ELF-1 (cell line): ENCODE measurements at places on chromosomes 7 and 10.

DNA sequence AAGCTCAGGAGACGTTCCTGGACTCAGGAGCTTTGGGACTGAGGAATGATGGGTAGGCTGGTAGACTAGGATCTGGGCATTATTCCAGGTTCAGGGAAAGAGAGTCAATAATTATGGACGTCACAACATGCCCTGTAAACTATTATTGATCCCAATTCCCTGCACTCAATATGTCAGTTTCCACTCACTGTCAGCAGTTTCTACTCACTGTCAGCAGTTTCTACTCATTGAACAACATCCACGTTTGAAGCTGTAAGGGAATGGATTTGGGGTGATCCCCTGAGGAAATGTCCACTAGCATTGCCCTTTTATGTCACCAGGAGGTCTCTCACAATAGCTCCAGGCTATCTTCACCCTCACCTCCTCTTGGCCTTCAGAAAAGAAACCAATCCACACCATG is 1268.6 kb downstream of the TYW1 start:
- DNase-seq = no peak

DNA sequence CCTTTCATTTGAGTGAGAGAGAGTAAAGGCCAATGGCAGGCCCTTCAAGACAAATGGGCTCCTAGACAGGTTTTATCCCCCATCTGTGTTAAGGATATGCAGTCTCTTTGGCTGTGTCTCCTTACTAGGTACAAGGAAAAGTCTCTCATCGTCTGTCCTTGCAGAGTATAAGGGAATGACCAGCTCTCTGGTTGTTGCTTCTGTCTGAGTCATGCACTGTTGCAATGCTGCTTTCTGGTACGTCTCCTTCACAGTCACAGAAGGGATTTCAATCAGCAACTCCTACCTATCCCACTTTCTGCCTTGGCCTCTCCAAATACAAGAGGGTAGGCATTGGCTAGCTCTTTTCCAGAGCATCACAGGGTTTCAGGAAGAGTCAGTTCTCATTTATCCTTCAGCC is 48.1 kb downstream of the CTTNBP2 start:
- no peak for DNase-seq

DNA sequence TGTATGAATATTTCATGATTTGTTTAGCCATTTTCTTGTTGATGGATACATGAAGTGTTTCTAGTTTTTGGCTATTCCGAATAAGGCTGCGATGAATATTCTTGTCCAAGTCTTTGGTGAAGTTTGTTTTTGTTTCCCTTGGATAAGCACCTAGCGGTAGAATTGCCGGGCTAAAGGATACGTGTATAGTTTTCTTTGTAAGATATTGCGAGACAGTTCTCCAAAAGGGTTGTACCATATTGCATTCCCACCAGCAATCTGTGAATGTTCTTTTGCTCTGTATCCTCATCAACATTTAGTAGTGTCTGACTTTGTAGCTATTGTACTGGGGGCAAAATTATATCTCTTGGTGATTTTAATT is 142.6 kb downstream of the DOCK1 start:
- no peak for DNase-seq

- DNase-seq = no peak
Measured at GRCh38 chr7:123135960-123136359, 63.8 kb downstream of the SLC13A1 start.

GRCh38 chr10:82390866-82391658 is 516.1 kb downstream of the NRG3 start:
- DNase-seq = no peak

DNA sequence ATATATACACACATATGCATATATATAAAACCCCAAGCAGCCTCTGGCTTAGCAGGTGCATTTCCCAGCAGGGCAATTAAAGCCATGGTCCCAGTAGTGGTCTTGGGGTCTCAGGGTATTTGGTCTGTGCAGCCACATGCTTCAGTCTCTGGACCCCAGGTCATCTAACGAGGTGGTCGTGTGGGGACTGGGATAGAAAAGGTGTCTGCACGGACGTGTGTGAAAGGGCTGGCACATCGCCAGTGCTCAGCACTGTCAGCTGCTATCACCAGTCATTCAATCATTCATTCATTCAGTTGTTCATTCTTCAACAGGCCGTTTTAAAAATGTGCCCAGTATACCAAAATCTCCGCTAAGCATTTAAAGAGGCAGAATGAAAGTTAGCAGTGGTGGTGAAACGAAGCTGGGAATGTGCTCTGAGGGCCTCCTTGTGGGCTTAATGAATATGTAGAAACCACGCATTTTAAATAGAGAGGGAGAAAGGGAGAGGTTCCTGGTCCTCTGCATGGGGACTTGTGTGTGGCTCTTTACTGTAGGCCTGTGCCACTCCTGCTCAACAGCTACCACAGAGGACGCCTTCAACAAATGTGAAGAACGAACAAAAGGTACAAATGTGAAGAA is 170.4 kb downstream of the EGFR start:
- no peak for DNase-seq

- DNase-seq = peak; percentile 57
Measured at GRCh38 chr7:81769891-81770727, at the start of gene HGF. HGF (minus strand) TSS chr7:81770047; CDS start chr7:81769971, 76 bp downstream.

GRCh38 chr7:2701424-2701823 is 13.4 kb downstream of the AMZ1 start:
- DNase-seq = no peak

DNA sequence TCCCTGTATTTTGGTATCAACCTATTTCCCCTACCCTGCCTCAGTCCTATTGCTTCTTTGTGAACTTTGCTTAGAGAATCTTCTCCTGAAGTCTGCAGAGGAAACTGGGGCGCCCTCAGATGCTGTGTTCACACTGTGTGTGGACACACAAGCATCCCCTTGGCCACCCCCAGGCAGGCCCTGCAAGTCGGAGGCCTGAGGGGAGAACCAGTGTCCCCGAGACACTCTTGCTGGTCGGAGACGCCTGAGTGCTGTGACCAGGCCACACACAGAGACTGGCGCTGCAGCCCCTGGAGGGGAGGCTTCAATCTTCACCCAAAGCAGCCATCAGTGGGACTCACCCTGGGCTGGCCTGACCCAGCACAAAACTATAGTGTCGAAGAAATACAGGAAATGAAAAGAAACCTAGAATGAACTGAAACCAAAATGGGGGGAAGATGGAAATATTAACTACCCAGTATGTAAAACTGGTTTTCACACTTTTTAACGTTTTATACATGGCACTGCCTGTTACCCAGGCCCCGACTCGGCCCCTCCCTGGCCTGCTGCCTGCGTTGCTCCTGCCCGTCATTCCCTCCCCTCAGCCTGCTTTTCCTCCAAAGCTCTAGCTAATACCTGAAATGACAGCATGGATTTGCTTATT is 48.4 kb upstream of the FAM20C start:
- DNase-seq = no peak

GRCh38 chr7:30901856-30902255 is 9.8 kb upstream of the AQP1 start:
- no peak for DNase-seq

- peak; percentile 77 for DNase-seq
Measured at GRCh38 chr10:11165591-11166543, 148.2 kb downstream of the CELF2 start.

DNA sequence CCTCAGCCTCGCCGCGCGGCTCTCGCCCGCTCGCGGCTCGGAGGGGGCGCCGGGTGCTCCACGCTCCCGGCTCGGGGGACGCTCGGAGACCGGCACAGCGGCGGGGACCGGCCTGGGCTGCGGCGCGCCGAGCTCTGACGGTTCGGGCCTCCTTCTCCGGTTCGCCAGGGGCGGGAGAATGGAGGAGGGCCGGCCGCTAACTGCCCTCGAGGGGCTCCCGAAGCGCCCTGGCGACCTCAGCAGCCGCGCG is 232 bp upstream of the GRID1 start:
- no peak for DNase-seq

GRCh38 chr7:37510043-37510634 is 61.5 kb upstream of the ELMO1 start:
- no peak for DNase-seq

- DNase-seq = no peak
Measured at GRCh38 chr10:131638880-131639278, 261.9 kb upstream of the PPP2R2D start.

DNA sequence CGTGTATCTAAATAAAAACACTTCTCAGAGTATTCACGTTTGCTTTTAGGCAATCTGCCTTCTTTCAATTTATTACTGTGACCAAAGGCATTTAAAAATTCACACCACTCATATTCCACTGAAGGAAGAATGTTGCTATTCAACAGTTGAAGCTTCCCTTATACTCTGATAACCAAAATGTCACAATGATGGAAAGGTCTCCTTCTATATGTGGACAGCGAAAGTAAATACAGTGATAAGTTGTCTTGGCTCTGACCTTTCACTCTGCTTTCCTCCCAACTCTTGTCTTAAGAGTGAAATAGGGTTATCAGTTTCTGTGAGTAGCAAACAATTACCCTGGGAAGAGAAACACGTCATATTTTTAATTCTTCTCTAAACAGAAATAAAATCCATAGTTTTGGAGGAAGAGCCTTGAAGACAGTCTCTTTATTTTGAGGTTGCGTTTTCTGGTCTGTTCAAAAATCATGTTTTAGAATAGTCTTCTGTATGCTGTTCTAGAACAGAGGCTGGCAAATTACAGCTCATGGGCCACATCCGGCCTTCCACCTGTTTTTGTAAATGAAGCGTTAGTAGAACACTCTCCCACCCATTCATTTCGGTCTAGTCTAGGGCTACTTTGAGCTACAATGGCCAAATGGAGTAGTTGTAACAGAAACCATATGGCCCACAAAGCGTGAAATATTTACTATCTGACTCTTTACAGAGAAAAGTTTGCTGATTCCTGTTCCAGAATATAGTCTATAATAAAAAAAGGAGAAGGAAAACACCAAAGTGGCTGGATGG is 41.3 kb downstream of the ETV1 start:
- DNase-seq = no peak

DNA sequence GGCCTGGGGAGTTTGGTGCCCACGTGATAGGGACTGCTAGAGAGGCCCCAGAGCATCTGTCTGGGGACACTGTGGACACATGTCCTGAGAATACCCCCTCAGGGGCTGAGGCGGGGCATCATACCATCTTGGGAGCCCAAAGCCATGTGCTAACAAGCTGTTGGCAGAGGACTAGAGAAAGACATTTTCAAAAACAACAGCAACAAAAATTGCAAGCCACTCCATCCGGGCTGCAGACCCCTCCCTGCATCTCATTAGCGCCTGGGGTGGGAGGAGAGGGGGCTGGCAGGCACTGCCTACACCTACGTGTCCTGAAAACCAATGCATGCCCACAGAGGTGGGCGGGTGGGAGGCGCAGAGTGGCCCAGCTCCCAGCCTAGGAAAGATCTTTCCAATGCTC is 507.4 kb upstream of the PODXL start:
- DNase-seq = no peak

DNA sequence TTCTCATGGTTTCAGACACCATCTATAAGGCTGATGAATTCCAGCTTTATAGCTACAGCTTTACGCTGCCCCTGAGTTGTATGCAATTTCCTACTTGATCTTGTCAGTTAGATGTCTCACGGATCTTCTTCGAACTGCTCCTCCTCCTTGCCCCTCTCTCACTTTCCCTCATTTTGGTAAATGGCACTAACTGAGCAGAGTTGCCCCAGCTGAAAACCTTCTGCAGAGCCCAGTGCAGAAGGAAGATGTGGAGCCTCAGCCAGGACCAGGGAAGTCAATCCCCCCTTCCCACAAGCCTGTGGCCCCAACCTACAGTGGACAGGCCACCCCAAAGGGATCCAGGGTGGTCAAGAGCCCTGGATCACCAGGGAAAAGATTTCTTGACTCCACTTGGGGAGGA is 49.0 kb upstream of the SEPHS1 start:
- no peak for DNase-seq

GRCh38 chr7:1274876-1275375 is 42.3 kb downstream of the UNCX start:
- no peak for DNase-seq

DNA sequence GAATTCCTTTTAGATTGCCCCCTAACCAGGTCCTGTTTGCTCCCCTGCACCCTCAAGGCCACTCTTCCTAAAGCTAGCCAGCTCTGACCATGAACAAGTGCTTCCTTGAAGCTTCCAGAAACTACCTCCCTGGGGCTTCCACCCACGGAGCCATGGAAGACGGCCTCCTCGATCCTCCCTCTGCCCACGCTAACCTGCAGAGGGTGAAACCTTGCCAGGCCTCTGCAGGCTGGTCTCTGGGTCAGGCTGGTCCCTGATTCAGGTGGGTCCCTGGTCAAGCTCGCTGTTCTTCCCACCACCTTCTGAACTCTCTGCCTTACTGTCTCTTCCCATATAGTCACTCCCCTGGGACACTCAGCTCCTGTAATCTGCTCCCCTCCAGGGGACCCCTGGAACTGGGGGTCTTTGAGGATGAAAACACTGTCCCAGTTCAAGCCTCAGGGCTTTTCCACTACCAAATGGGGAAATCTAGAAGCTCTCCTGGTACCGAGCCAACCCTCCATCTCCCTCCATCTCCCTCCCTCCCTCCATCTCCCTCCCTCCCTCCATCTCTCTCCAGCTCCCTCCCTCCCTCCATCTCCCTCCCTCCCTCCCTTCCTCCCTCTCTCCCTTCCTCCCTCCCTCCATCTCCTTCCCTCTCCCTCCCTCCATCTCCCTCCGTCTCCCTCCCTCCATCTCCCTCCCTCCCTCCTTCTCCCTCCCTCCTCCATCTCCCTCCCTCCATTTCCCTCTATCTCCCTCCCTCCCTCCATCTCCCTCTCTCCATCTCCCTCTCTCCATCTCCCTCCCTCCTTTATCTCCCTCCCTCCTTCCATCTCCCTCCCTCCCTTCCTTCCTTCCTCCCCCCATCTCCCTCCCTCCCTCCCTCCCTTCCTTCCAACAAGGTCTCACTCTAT is 2.9 kb downstream of the MLXIPL start:
- DNase-seq = no peak

GRCh38 chr10:91579329-91579985 is 53.4 kb downstream of the PPP1R3C start:
- no peak for DNase-seq

GRCh38 chr10:9824631-9825071 is 1193.0 kb upstream of the CELF2 start:
- DNase-seq = peak; percentile 64

GRCh38 chr7:2195400-2196246 is 37.1 kb downstream of the MAD1L1 start:
- DNase-seq = no peak

DNA sequence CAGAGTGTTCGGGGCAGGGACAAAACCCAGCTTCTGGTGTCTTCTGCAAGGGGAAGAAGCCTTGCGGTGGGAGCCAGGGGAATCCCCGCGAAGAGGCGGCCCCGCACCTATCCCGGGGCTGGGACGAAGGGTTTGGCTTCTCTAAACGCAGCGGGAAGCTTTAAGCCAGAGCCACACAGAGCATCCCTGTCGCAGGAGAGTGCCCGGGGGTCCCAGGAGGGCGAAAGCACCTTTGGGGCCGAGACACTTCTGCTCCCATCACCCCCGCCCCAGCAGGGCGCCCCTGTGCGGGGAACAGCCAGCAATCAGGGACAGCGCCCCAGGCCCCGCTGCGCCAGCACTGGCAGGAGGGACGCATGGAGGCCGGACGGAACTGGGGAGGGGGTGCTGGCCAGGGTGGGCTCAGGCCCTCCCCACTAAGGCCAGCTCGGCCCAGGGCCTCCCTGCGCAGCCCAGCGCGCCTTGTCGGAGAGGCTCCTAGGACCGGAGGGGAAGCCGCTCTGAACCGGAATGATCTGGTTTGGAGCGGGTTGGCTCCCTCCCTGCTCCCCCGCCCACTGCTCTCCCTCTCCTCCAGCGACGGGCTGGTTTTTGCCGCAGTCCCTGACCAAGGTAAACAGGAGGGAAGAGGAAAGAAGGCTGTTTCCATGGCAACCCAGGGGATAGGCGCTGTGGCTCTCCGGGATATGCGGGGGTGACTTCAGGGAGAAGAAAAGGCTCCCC is 63.9 kb downstream of the TMEM209 start:
- DNase-seq = peak; percentile 96

GRCh38 chr7:115232041-115232440 is 310.1 kb downstream of the MDFIC start:
- DNase-seq = no peak
